Stimulated activated CD4-positive, alpha-beta T cell treated with anti-CD3 and anti-CD28 coated beads, Interleukin-1b, Interleukin-23, amount 100 ng/mL, for 24 hours (primary cell): ENCODE measurements at places on chromosomes 6 and 20.

GRCh38 chr20:42857446-42857845, 332.3 kb downstream of the PTPRT start:
- DNase-seq = no peak

GRCh38 chr6:52634211-52634610, 36.7 kb upstream of the TMEM14A start:
- no peak for DNase-seq

- DNase-seq = no peak
Measured at GRCh38 chr20:32536851-32537656, 48.1 kb downstream of the NOL4L start.

- no peak for DNase-seq
Measured at GRCh38 chr6:70886661-70887060, 70.2 kb downstream of the B3GAT2 start.

GRCh38 chr6:129135451-129135850, 252.5 kb downstream of the LAMA2 start:
- DNase-seq = no peak

DNA sequence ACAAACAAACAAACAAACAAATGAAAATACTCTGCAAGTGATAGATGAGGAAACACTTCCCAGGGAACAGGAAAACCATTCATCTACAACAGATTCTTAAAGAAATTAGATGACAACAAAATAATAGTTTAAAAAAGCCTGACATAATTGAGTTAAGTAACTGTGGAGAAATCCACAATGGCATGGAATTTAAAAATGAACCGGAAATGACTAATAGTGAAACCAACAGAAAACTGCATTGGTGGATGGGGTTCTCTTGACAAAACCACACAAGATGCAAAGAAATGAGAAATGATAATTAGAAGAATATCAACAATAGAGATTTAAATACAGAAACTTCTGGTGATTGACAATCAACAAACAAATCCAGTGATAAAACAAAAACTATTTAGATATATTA, 785.6 kb downstream of the QKI start:
- no peak for DNase-seq
